Activated naive CD4-positive, alpha-beta T cell treated with anti-CD3 and anti-CD28 coated beads for 36 hours (primary cell): ENCODE measurements at places on chromosomes 4 and X. TPM values are rescaled to one million over a fixed set of nuclear protein-coding genes. Genes with fewer than 3 reads are reported as not detected.

GRCh38 chr4:107743532-107743931, 23.5 kb upstream of the PAPSS1 start:
- DNase-seq: no peak

GRCh38 chr4:169993531-169993930, 32.7 kb downstream of the MFAP3L start:
- DNase-seq: no peak

DNA sequence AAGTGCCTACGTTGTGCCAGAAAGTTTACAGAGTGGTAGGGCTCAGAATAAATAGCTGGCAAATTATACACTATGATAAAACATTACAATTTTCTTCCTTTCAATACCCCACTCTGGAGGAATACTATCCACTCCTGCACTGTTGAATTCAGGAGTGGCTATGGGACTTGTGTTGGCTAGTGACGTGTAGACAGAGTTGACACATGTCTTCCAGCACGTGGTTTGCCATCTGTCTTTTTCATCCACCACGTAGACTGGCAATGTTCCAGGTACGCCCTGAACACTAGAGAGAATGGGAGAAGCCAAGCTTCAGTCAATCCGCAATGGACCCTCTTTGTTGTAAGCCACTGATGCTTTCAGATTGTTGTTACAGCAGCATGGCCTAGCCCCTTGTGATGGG, 168.8 kb upstream of the RBPJ start:
- no peak for DNase-seq

DNA sequence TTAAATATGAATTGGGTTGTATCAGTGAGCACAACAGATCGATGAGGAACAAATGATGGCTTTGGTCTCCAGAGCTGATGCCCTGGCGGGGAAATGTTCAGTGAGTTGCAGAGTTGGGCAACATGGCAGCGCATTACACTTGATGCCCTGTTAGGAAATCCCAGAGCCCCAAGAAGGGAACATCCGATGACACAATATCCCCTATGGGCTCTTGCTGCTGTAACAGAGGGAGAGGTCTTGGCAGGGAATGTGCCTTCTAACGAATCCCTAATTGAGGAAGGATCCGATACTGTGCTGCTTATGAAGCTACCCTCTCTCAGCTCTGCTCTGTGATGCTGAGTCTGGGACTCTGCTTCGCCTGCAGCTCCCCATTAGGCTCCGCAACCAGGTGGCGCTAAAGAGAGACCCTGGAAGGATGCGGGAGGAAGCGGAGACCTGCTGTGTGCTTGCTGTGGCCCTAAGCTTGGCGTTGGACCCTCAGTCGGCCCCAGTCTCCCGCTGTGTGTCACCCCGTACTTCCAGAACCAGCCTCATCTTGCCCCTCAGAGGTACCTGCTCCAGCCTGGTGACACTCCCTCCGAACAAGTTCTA, 38.9 kb downstream of the PDHA1 start:
- DNase-seq: peak; percentile 81

CCKAR gene
- not detected for total RNA-seq

DNA sequence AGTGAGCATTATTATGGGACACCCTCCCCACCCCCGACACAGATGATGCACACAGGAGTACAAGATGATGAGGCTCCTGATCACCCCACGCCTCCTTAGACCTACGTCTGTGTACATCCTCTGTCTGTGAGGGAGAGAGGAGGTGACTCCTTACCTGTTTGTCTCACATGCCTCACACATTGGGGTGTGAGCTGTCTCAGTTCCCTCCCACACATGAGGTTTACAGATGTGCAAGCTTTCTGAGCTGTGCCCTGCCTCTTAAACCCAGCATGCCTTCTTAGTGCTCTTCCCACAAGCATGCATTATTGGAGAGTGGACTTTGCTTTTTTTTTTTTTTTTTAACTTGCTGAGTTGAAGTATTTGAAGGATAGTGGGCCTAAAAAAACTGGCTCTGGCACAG, 76.7 kb downstream of the CLCN5 start:
- no peak for DNase-seq

GRCh38 chrX:114372937-114373336, 210.9 kb upstream of the HTR2C start:
- DNase-seq: no peak

DNA sequence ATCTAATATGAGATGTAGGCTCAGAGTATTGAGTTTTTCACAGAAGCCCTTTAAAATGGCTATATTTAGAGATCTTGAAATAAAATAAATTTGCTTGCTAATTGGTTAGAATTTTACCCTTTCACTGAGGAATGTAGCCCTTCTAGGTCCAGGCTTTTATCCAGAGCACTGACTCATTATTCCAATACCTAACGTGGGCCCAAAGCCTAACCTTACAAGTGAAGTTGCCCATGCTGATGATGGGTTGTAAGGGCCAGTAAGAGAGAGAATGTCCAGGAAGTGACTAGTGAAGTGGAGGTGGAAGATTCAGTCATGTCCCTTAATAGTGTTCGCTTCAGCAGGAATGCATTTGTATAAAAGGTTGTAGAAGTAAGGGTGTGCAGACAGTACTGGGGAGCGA, 155.9 kb downstream of the STIM2 start:
- no peak for DNase-seq
